ENCODE measurements at places on chromosomes 11 and 22.
A peak's percentile ranks its signal among the peaks of the same experiment; 100 is the strongest.

DNA sequence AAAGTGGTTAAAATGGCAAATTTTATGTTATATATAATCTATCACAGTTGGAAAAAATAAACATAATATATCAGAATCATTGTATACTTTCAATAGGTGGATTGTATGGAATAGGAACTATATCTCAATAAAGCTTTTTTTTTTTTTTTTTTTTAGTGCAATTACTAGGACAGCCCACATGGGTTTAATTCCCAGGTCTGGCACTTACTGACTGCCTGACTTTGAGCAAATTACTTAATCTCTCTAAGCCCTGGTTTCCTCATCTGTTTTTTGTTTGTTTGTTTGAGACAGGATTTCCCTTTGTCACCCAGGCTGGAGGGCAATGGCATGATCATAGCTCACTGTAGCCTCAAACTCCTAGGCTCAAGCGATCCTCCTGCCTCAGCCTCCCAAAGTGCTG, 26.1 kb upstream of the BAIAP2L2 start:
- peak; percentile 51 for DNase-seq

GRCh38 chr11:86211619-86212018, 32.9 kb upstream of the EED start:
- no peak for DNase-seq

- no peak for DNase-seq
Measured at GRCh38 chr11:114056409-114056808, 3.1 kb upstream of the ZBTB16 start.

GRCh38 chr11:103109818-103110388, 677 bp downstream of the DYNC2H1 start:
- peak; percentile 15 for DNase-seq

DNA sequence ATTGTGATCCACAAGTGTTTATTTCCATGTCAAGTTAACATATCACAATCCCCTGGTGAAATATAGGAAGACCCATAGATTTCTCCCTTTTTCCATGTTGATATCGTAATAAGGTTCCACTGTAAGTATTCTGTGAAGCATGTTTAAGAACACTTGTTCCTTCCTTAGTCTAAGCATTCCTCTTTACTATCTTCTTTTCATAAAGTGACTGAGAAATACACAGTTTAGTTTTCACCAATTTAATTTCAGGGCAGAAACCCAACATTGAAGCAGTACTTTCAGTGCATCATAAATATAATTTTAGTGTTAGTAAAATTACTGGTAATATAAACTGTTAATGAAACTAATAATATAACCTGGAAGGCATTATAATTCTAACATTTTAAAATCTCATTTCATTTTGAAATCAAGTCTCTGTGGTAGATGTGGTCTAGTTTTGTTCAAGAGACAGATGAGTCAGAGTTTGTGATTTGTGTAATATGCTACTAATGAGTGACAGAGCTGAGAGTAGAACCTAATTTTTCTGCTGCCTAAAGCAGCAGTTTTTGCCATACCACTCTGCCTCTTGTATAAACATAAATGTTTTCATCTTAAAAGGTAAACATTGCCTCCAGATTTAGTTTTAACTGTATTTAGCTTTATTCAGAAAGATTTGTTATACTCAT, 79.4 kb downstream of the ATM start:
- DNase-seq: peak; percentile 46

GRCh38 chr11:65492637-65493366, 6.0 kb upstream of the MALAT1 start:
- peak; percentile 91 for DNase-seq

- no peak for DNase-seq
Measured at GRCh38 chr11:127648583-127648982, 648.0 kb upstream of the KIRREL3 start.

GRCh38 chr11:1934335-1935155, 12.6 kb upstream of the MRPL23 start:
- DNase-seq: no peak

DNA sequence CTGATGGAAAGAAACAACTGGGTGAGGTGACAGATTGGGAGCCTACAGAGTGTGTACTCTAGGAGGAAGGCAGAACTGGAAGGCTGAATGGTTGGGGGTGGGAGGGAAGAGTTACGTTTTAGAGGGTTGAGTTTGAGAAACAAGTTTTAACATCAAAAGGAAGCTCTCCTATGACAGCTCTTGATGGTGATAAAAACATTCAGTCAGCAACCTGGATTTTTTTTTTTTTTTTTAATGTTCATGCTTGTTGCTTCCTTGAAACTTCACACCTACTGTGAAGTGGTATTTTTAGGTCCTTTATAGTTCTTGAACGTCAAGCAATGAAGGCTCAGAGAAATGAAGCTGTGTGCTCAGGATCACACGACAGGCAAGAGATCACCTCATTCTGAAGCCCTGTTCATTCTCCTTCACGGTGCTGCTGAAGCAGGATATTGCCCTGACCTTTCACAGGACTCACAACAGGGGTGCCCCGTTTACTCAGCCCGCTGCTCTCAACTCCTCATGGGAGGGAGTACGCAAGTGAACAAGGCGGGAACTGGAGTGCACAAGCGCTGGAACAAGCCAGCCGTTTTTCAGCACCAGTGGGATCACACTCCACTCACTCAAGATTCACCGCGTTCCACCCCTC, 1.6 kb upstream of the TMEM109 start:
- DNase-seq: no peak

- DNase-seq: no peak
Measured at GRCh38 chr22:35452810-35453743, 53.1 kb downstream of the MCM5 start.

DNA sequence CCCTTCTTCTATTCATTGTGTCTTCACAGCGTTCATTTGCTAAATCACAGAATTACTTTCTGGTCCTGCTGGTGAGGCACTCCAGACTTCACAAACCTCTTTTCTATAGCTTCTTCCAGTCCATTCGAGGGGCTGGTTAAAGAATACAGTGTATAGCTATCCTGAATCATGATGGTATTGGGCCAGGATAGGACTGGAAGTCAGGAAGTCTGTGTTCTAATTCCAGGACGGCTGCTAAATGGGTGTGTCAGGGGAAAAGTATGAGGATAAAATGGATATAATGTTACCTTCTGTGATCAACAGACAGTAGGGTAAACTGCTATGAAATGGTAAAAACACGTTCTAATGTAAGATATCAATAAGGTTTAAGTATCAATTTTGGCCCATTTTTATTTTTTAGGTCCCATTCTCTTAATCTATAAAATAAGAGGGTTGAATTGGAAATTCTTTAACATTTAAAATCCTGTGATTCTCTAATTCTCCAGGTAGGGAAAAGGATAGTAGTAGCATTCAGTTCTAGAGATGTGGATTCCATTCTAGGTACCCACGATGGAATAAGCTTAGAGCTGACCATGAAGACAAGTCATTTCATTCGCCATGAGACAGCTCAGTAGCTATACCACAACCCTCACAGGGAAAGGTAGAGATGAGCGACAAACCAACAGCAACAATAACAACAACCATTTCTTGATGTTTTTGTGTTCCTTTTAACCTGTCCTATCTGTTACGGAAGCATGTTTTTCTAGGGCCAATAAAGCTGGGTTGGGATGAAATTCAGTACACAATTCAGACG, 96.1 kb downstream of the SLC1A2 start:
- peak; percentile 49 for DNase-seq

DNA sequence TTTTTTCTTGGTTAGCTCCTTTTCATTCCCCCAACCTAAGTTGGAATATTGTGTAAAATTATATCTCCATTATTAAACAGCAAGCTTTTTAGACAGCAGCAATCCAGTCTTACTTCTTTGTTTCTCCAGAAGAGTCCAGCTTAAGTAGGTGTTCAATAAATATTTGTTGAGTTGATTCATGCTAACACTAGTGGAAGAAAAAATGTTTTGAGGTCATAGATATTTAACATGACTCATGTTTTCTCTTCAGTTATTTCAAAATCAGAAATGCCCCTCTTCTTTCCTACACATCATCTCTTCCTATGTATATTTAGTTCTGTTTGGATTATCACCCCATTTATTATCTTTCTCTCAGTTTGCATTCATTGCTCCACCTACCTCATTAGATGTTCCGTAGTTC, 20.3 kb downstream of the CCDC83 start:
- DNase-seq: peak; percentile 72

GRCh38 chr11:94199136-94200130, 70.8 kb downstream of the PANX1 start:
- peak; percentile 44 for DNase-seq

GRCh38 chr11:32115446-32115845, 24.6 kb downstream of the RCN1 start:
- no peak for DNase-seq

DNA sequence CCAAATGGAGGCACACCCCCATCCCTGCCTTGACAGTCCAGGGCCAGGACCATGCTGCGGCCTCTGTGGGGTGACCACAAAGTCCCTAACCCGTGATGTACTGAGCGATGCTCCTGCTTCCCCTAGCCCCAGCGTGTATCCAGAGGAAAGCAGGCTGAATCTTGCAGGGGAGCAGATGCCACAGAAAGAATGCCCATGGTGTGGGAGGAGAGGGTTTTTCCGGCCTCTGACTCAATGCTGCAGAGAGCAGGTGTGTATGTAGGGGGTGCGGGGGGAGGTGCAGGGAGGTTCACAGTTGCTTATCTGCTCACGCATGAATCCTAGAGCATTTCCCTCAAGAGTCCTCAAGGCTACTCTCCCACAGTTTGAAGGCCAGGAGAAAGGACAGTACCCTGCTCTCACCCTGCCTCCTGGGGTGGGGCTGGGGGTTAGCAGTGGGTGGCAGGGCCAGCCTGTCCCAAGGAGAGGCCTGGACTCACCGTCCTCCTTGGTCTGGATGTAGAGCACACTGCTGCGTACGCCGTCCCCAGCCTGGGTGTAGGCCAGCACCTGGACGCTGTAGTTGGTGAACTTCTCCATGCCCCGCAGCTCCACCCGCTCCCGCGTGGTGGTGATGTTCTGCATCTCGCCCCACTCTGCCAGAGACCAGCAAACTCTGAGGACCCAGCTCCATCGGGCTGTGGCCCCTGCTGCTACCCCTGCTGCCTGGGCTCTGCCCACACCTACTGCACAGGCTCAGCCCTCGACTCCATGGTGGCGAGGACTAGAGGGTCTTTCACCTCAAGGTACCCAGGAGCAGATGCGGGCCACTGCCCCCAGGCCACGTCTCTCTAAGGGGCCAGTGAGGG, 130.8 kb downstream of the CEP164 start:
- DNase-seq: no peak

GRCh38 chr11:116312570-116313391, 460.0 kb downstream of the BUD13 start:
- peak; percentile 2 for DNase-seq

GRCh38 chr11:65776196-65776595, 4.6 kb downstream of the AP5B1 start:
- peak; percentile 72 for DNase-seq

GRCh38 chr11:85316967-85317366, 310.2 kb downstream of the DLG2 start:
- DNase-seq: no peak

Data from fibroblast of mammary gland (primary cell).